ENCODE measurements at places on chromosomes 6 and 20.

- peak; percentile 7 for ATAC-seq
Measured at GRCh38 chr6:157328108-157328692, 4.9 kb upstream of the TMEM242 start.

DNA sequence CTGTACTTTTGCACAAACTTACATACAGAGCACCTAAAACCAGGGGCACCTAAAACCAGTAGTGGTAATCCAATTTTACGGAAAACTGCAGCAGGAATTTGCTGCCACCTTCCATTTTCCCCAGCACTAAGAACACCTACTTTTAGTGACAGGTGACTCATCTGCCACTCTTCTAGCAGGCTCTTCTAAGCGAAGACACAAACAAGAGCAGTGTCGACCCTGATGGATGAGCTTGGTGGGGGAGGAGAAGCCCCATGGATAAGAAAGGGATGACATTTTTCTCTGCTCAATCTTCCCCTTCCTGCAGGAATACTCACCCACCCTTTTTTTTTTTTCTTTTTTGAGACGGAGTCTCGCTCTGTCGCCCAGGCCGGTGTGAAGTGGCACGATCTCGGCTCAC is 116.9 kb downstream of the GMPR start:
- ATAC-seq, result no peak

DNA sequence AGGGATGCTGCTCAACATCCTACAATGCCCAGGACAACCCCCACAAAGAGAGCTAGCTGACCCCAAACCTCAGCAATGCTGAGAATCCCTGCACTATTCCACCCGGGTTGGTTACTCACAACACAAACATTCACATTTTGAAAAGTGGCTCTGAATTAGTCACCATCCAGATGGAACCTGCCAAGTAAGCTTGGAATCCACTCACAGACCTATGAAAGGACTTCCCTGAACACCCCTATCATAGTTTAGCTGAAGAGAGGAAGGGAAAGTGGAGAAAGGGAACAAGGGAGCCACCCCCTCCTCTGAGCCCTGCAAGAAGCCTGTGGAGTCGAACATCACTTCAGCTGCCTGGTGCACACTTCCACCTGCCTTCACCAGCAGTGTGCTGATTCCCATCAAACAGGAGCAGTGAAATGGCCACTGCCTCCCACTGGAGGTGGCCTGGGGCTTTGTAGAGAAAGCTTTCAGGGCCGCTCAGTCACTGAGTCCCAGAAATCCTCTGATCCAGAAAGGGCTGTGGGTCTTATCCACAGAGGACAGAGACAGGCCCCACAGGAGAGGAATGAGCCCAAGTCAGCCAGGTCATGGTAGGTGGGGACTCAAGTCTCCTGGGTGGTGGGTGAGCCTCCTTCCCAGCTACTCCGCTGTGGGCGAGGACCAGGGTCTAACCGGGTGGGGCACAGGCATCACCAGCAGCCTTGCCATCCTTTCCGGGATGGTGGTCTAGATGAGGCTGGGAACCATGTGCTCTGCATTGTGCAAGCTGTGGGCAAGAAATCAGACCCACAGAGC is 203.7 kb downstream of the SYNDIG1 start:
- peak; percentile 90 for ATAC-seq

- ATAC-seq, result no peak
Measured at GRCh38 chr20:50659975-50660670, 31.2 kb downstream of the RIPOR3 start.

- peak; percentile 91 for ATAC-seq
Measured at GRCh38 chr6:116411284-116411623, 40.5 kb downstream of the DSE start.

- ATAC-seq, result no peak
Measured at GRCh38 chr6:155147958-155148663, 115.7 kb upstream of the CLDN20 start.

- peak; percentile 80 for ATAC-seq
Measured at GRCh38 chr6:132020138-132020581, 69.0 kb upstream of the CCN2 start.

DNA sequence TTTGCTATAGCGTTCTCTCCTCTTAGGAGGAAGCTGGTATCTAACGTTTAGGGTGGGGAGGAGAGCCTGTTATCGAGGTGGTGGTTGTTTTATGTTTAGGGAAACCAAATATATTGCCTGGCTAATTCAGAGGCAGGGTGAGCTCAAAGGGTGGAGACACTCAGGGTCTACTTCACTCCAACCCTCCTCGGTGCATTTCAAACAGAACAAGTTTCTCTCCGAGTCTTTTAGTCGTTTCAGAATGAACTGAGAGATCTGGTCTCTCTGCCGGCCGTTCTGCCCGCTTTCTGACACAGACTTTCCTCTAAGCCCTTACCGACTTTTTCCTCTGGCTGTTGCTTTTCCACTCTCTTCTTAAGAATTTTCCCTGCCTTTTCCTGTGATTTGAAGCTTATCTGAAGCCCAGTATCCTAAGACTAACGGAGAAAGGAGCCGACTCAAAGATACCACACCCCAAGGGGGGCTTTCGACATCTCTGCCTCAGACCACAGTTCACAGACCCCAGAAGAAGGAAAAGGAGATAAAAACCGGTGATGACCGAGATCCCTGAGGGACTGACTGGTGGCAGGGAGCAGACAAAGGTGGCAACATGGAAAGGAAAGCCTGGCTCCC is 865 bp downstream of the STK38 start:
- ATAC-seq, result peak; percentile 60

DNA sequence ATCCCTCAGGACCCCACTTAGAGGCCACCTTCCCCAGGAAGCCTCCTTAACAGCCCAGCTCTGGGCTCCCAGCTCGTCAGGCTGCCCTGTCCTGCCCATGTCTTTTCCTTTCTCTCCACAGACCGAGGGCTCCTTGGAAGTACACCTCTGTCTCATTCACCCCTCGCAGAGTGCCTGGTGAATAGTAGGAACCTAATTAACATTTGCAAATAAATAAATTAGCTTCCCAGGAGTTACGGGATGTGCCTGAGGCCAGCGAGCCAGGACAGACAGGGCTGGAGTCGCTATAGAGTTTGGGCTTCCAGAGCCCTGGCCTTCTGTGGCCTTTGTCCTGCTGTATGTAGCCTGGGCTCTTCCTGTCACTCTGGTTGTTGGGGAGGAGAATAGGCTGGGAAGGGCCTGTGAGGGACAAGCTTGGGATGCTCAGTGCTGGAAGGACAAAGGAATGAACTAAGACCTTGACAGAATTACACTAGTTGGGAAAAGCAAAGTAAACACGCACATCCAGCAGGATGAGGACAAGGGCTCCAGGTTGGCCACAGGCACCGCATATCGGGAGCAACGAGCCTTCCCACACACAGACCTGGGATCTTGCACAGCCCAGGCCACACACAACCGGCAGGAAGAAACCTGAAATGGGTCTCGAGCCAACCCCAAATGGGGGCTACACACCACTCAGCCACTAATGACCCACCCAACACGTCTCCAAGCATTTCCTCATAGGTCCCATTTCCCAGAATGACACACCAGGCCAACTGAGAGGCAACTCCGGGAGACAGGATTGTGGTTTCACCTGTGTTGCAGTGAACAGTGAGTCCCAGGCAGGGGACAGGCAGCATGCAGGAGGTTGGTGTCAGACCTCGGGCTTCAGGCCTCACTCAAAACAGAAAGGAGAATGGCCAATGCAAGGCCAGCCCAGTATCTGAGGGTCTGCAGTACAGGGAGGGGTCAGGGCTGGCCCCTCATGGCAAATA is 9.7 kb downstream of the MAP1LC3A start:
- no peak for ATAC-seq

DNA sequence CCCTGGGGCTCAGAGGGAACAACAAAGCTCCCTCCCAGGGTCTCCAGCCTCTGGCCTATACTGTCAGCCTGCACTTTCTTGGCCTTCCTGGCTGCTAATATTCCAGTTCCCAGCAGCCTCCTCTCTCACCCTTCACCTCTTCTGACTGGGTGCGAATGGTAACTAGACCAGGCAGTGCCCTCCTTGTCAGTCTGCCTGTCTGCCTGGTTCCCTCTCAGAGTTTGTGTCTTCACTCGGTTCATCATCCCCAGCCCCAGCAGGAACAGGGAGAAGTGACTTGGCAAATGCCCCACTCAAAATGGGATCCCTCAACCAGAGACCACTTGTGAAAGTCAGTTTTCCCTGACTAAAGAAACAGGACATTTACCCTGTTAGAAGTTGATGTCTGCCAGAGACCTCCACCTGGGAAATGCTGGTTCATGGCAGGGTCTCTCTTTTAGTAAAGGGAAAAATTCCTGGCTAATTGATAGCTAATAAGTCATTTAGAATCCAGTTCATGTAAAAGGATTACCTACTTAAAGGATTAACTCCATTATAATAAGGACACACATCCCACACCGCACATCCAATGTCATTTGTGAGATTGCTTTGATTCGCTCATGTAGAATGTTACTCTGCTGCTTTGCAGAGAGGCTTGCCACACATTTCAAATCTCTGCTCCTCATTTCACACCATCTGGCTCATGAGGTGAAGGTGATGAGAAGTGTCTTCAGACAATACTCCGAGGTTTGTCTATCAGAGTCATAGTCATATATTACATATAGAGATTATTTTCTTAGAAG is 18.6 kb upstream of the MICB start:
- no peak for ATAC-seq

GRCh38 chr20:61322151-61322865 is 70.2 kb downstream of the CDH4 start:
- no peak for ATAC-seq

- no peak for ATAC-seq
Measured at GRCh38 chr20:891058-891705, 25.0 kb downstream of the ANGPT4 start.

GRCh38 chr20:21208999-21209398 is 83.1 kb downstream of the KIZ start:
- no peak for ATAC-seq

Measured in SK-N-SH treated with all-trans-retinoic acid at 6 μM for 48 hours (cell line).